ENCODE measurements at places on chromosomes 3 and 15.

DNA sequence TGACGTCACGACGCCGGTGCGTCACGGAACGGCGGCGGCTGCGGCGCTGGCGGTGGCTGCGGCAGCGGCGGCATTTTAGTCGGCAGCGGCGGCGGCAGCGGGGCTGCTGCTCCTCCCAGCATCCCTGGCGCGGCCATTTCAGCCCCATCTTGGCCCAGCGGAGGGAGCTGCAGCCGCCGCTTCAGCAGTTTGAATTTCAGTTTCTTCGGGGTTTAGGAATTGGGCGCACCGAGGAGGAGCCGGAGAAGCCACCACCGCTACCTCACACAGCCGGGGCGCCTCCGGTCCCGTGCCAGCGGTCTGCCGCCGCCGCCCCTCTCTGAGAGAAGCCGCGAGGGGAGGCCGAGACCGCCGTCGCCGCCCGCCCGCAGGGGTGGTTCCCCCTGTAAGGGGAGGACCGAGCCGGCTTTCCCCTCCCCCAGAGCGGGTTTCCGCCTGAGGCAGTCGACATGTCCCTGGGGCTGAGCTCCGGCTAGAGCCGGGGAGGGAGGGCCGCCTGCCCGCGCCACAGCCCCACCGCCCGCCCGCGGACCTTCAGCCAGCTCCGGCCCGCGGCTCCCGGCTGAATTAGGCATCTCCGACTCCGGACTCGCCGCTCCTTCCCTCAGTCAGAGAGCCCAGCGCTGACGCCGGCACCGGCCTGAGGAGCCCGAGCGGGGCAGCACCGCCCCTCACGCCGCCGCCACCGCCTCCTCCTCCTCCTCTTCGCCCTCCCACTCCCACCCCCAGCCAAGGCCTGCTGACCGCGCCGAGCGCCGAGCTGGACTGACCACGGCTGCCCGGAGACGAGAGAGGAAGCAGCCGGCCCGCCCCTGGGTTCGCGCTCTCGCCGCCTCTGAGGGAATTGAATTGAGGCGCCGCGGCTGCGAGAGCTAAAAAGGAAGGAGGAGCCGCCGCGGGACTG is at the start of gene TSC22D2:
TSC22D2 (plus strand) TSS at position 78 of the 904 bp plus-strand sequence. CDS start 1,053 bp downstream, outside the sequence.
- DNase-seq: peak; percentile 94

GRCh38 chr3:13484851-13485590 is 4.9 kb downstream of the HDAC11 start:
- peak; percentile 27 for DNase-seq

DNA sequence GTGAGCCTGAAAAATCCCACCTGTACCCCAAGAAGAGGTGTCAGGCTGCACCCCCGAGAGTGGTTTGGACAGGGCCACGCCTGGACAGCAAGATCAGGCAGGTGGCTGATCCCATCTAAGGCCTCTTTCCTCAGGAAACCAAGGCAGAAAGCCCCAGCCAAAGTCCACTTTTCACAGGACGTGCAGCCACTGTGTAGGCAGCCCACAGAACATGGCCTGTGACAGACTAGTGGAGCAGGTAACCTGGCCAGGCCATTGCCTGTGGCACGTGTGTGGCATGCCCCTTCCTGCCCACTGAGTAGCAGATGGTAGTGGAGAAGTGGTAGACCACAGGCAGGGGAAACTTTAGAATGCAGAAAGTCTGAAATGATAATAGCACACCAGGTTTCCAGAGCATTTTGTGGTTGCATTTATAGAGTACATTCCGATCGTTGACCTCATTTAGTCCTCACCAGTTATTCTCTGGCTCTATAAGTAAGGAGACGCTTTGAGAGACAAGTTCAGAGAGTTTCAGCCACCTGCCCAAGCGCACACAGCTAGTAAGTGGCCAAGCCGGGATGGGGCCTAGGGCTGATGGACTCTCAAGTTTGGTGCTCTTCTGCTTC is 68.7 kb downstream of the AAGAB start:
- no peak for DNase-seq

DNA sequence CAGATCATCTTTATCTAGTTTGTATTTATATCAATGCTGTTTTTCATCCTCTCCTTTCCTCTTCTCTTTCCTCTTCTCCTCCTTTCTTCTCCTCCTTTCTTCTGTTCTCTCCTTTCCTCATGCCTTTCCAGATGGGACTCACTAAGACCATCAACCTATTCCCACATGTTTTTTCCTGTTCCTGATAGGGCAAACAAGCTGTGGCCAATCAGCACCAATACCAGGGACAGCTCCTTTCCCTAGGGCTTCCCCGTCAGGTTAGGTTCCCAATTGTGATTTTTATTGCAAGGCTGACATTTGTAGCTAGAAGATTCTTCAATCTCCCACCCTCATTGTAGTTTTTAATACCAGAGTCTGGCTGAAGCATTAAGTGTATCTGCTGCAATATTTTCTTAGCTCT is 76.3 kb upstream of the COL8A1 start:
- DNase-seq: no peak

GRCh38 chr3:197327701-197328100 is 29.3 kb upstream of the DLG1 start:
- no peak for DNase-seq

- DNase-seq: peak; percentile 65
These were observed 104.9 kb upstream of the ASB14 start for GRCh38 chr3:57397175-57398026.

DNA sequence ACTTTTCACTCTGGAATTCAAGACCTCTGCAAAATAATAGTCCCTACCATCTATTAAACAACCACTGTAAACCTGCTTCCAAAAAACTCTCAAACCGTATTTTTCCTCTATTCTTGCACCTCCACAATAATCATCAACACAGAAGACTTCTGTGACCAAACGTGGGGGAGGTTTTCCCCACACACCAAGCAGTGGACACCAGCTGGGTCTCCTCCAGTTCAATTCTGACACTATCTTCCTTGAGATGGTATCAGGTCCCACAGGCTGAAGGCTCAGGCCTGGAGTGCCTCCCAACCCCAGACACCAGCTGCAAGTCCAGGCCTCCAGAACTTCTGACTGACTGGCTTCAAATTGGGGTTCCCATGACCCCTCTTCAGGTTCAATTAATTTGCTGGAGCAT is 89.6 kb upstream of the RAP2B start:
- DNase-seq: no peak

DNA sequence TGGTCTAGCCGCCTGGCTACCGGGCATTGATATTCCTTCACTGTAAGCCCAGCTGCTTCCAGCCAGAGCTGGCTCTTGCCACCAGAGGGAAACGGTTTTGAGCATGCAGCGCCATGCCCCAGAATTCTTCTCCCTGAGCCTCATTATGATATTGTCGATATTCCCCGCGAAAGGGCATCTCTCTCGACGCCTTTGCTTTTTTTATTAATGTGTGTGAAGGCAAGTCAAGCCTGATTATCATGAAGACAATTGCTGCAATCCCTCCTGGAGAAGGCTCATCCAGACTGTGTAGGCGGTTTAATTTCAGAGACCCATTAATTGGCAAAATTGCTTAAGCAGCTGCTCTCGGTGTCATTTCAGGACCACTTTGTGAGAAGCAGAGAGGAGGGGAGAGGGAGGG is 321.2 kb upstream of the TLE3 start:
- no peak for DNase-seq

GRCh38 chr15:47932261-47932660 is 188.5 kb upstream of the SLC24A5 start:
- no peak for DNase-seq

DNA sequence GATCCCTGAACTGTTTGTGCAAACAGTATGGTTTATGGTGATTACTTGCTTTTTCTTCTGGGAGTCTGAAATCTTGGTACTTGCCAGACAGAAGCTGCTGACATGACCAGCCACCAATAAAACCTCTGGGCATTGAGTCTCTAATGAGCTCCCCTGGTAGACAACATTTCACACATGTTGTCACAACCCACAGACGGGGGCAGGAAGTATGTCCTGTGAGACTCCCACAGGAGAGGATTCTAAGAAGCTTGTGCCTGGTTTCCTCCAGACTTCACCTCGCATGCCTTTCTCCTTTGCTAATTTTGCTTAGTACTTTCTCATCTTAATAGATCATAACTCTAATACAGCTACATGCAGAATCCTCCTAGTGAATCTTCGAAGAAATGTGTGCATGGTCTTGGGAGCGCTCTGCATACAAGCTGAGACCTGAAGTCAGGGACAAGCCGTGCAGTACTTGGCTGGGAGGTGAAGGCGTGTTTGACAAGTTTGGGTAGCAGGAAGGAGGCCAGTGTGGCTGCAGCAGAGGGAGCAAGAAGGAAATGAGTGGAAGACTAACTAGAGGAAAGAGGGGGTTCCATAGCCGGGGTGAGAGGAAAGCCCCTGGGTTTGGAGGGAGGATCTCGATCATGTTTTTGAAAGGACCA is 49.0 kb downstream of the B3GNT5 start:
- DNase-seq: no peak

GRCh38 chr3:10352146-10352911 is 31.4 kb upstream of the SEC13 start:
- DNase-seq: no peak

- DNase-seq: no peak
These were observed 217.0 kb downstream of the PLOD2 start for GRCh38 chr3:145943952-145944351.

DNA sequence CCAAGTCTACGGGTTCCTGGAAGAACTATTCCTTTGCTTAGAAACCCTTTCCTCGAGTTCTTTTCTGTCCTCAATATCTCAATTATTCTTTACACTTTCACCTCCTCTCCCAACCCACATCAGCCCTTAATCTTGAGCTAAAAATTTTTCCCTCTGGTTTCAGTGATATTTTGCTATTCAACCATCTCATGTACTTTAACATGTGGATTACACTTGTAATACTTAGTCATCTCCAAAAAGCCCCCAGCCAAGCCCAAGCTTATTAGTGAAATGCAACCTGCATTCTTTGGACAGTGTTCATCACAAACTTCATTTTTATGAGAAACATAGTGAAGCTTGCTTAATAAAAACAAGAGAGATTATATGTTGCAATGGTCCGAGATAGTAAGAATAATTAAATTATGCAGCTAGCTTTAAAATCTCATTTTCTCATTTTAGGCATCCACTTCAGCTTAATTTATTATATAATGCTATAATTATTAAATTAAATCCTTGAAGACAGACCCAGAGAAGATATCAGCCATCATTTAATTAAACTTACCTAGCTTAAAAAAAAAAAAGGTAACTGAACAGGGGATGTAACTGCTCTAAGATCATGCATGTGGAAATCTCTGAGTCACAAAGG is 534.5 kb upstream of the TBL1XR1 start:
- DNase-seq: no peak

DNA sequence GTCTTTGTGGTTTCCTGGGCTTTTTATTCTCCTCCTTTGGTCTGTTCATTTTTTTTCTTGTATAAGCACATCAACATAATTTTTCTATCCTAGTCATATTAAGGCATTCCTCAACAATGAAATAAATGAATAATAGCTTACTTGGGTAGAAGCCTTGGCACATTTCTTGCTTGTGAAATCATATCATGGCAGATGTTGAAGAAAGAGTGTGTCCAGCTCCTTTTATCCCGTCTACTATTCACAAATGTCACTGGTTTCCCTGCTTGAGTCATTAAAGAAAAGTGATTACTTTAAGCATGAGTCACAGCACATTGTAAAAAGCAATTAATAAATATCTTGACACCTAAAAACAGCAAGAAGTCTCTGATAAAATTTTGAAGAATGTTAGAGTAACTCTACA is 42.1 kb downstream of the MINAR1 start:
- no peak for DNase-seq

DNA sequence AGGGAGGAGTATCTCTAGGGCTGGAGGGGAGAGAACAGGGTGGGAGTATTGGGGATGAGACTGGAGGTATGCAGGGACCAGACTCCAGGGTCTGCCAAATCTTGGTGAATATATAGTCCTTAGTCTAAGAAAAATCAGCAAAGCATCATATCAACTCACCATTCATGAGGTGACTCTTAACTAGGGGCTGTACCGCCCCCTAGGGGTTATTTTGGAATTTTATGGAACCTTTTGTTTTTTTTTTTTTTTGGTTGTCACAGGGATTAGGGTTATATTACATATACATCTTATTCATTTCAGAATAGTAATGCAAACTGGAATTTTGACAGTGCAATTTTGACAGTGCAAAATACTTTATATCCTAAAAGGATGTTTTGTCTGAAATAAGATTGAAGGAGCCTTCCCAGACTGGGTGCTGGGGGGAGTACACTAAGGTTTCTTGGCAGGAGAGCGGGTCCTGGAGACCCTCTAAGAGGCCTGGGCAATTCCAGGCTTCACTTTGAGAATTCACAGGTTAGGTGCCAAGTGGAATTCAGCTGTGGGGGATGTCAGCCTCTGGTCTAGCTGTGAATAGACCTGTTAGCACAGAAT is 7.5 kb downstream of the CMTM7 start:
- DNase-seq: peak; percentile 63

- DNase-seq: no peak
These were observed 141.5 kb upstream of the PLXND1 start for GRCh38 chr3:129747992-129748391.

DNA sequence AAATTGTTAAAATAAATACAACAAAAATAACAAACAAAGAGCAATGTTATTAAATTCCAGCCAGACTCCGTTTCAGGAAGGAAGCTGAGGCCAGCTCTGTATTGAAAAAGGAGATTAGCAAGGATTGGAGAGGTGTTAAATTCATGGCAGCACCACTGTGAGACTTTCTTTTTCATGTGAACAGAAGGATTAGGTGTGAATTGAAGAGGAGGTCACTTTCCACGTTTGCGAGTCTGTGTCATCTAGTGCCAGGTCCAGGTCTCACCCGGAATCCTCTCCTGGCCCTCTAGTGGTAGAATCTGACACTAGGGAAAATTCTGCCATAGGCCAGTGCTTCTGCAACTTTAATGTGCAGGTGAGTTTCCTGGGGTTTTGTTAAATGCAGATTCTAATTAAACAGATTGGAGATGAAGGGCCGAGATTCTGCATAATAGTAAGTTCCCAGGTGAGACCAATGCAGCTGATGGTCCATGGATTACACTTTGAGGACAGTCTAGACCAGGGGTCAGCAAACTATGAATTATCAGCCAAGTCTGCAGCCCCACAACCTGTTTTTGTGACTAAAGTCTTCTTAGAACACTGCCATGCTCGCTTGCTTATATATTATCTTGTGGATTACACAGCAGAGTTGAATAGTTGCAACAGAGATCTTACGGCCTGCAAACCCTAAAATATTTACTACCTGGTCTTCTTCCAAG is 9.2 kb upstream of the SLC6A1 start:
- DNase-seq: no peak

DNA sequence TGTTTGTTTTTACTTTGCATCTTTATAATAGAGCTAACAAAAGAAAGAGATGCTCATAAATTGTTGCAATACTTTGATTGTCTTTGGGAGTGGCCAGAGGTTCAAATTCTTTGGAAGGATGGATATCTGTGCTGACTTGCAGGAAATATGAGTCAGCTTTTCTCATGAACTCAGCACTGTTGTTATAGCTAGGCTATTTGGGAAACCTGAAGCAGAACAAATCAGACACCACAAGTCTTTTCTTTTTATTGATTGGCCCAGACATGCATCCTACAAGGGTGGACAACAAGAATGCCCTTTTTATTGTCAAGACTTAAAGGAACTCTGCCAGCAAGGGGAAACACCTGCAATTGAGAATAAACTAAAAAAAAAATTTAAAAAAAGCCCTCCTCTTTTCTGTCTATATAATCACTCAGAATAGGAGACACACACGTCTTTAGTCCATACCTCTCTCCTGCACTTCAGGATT is 4.6 kb upstream of the DENND4A start:
- DNase-seq: no peak

- no peak for DNase-seq
These were observed 10.2 kb downstream of the CD276 start for GRCh38 chr15:73694419-73694818.

- DNase-seq: no peak
These were observed 1.2 kb downstream of the TWF2 start for GRCh38 chr3:52237657-52238172.
